ENCODE measurements at places on chromosomes 2 and 18. TPM values are rescaled to one million over a fixed set of nuclear protein-coding genes. Genes with fewer than 3 reads are reported as not detected.

DNA sequence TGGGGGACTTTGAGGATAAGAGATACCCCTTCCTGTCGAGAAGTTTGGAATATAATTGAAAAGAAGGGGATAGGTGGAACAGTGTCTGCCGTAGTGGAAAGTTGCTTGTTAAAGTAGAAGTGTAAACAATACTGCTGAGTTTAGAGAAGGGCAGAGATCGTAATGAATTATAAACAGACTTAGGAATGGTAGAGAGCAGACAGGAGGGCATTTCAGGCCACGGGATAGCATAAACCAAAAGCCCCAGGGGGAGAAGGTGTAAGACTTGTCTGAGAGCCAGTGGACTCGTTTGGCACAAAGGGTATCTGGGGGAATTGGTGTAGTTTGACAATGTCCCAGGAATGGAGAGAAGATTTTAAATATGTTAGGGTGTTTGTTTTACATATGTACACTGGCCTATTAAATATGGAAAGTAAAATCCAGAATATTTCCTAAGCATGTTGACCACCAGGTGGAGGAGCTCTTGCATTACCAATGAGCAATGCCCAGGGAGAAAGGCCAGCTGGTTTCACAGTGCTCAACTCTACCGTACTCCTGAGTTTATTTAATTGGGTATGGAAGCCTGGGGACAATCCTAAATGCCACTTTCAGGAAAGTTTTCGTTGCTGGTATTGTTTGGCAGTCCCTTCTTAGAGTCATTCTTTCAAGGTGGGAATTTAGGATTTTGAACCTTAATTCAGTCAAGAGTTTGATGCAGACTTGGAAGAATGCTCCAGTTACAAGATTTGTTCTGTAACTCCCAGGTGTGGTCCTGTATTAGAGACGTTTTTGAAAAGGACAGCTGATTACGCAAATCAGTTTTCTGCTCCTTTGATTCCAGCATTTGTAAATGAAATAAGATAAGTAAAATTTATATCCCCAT lies 7.5 kb downstream of the COPS8 start:
- H3K27ac ChIP-seq, result no peak overlapping the region
- H3K4me1 ChIP-seq, result no peaks in the 10 kb centered on the region
- H3K4me3 ChIP-seq, result no peak overlapping the region
- H3K36me3 ChIP-seq, result no peaks in the 10 kb centered on the region
- no peak for DNase-seq

DNA sequence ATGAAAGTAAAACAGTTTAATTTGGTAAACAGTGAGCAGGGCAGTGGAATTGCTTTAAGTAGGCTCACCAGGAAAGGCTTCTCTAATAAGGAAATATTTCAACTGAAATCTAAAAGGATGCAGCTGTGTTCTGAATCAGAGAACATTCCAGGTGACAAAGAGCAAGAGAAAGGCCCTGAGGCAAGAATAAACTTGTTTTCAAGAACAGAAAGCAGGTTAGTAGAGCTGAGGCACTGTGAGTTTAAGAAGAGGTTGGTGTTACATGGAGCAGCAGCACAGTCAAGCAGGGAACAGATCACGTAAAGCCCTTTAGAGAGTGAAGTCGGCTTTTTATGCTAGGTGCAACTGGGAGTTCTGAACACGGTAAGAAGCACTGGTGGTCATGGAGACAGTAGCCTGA lies 57.0 kb upstream of the SCN1A start:
- H3K27me3 ChIP-seq, result no peaks in the 10 kb centered on the region
- no peaks in the 10 kb centered on the region for H3K36me3 ChIP-seq
- no peaks in the 10 kb centered on the region for H3K4me1 ChIP-seq
- H3K27ac ChIP-seq, result no peak overlapping the region

- H3K27me3 ChIP-seq, result no peaks in the 10 kb centered on the region
- DNase-seq, result no peak
- no peaks in the 10 kb centered on the region for H3K36me3 ChIP-seq
- no peak overlapping the region for H3K27ac ChIP-seq
Observed at GRCh38 chr2:127620866-127621265, 25.1 kb upstream of the GPR17 start.

- no peak overlapping the region for H3K4me3 ChIP-seq
- H3K27me3 ChIP-seq, result no peaks in the 10 kb centered on the region
- DNase-seq, result no peak
- H3K4me1 ChIP-seq, result no peaks in the 10 kb centered on the region
- H3K27ac ChIP-seq, result no peak overlapping the region
- no peaks in the 10 kb centered on the region for H3K36me3 ChIP-seq
Observed at GRCh38 chr2:136376211-136376610, 258.3 kb upstream of the CXCR4 start.

GRCh38 chr18:74613381-74613780 lies 15.7 kb downstream of the ZNF407 start:
- H3K27ac ChIP-seq, result no peak overlapping the region
- no peaks in the 10 kb centered on the region for H3K4me1 ChIP-seq
- H3K27me3 ChIP-seq, result no peaks in the 10 kb centered on the region
- H3K4me3 ChIP-seq, result no peak overlapping the region

DNA sequence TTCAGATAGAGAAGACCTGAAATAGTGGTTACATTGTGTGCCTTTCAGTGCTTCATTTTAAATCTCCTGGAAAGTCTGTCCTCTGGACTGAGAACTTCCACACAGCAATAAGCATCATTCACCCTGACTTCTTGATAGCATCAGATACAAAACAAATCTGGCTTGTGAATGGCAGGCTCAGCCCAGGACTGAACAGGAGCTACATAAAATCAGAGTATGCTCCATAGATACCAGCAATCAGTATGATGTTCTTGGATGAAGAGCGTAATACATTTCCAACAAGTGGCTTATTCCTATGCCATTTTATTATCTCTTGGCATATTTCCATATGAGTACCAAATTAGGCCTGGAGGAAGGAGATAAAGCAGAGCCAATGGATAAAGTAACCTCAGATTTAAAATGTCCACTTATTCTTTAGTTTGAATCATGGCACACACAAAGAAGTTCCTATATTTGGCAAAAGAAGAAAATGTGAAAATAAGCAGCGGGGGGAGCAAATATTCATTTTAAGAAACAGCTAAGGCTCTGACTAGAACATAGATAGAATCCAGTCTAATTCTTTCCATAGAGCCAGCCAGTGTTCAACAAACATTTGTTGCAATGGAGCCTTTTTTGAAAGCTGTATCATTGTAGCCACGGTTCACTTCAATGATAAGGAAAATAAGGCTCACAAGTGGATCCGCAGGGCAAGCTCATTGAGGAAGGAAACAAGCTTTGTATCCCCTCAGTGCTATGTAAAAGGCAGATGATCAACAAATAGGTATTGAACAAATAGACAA lies 230.8 kb upstream of the CHAC2 start:
- H3K27me3 ChIP-seq, result no peaks in the 10 kb centered on the region
- no peak overlapping the region for H3K4me3 ChIP-seq
- no peak for DNase-seq
- no peak overlapping the region for H3K27ac ChIP-seq
- no peaks in the 10 kb centered on the region for H3K36me3 ChIP-seq

- no peaks in the 10 kb centered on the region for H3K36me3 ChIP-seq
- DNase-seq, result no peak
- H3K27me3 ChIP-seq, result no peaks in the 10 kb centered on the region
- H3K27ac ChIP-seq, result no peak overlapping the region
Observed at GRCh38 chr2:99728166-99728565, 238.3 kb upstream of the REV1 start.

DNA sequence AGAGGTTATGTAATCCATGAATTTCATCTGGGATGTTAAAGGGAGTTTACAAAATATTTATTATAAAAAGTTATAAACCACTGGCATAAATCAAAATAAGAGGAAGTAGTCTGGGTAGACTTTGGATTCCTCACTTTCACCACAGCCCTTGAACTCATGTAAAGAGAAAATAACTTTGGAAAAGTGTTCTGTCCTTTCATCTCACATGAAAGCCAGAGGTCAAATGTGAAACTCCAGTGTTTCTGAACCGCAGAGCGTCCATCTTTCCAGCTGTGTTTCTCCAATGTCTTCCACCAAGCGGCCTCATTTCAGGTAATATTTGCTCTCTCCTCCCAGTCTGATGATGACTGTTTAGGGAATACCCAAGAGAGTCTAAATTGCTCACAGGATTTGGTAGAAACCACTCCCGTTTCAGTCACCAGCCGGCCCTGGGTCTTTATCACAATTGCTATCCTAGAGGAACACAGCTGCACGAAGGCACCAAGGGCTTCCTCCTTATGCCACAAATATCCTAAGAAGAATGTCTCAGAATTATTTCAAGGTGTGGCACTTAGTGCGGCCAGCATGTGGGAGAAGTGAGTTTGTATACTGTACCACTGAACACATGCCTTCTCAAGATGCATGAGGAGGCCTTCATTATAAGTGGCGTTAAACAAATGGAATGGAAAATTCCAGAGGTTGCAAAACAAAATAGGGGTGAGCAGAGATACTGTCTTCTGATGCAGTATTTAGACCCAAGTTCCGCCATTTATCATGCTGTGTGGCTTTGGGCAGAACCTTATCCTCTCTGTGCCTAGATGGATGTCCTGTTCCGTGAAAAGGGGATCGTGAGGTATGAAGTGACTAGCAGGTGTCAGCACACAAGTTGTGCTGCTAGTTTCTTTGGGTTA lies 63.8 kb downstream of the ACTR2 start:
- no peak overlapping the region for H3K27ac ChIP-seq
- H3K4me1 ChIP-seq, result no peaks in the 10 kb centered on the region
- no peak overlapping the region for H3K4me3 ChIP-seq
- no peak for DNase-seq
- H3K36me3 ChIP-seq, result no peaks in the 10 kb centered on the region
- H3K27me3 ChIP-seq, result no peaks in the 10 kb centered on the region

DNA sequence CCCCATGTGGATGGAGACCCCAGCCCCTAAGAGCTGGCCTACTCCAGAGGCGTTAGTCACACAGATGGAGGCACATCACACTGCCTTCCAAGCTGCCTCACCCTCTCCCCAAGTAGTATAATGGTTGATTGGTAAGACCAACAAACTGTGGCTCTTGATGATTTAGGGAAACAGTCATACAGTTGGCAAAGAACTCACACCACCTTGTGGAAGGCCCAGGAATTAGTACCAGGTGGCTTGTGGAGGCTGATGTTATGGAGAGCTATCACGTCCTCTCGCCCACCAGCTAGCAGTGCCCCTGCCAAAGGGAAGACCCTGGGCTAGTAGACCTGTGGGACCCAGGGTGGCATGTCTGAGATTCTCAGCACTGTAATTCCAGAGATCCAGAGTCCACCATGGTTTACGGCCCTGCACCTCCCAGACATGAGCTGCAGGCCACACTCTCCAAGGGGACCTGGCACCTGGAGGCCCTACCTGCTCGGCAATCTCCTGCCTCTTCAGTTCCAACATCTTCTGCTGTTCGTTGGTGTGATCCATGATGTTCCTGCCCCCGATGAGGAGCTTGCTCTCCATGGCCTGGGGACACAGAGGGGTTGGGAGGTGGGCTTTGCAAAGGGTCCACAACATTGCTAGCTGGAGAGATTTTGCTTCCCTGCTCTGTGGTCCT lies 26.3 kb downstream of the KIF3C start:
- H3K27me3 ChIP-seq, result no peaks in the 10 kb centered on the region
- H3K4me1 ChIP-seq, result no peaks in the 10 kb centered on the region
- H3K27ac ChIP-seq, result no peak overlapping the region
- no peaks in the 10 kb centered on the region for H3K36me3 ChIP-seq

- DNase-seq, result no peak
- H3K4me1 ChIP-seq, result no peaks in the 10 kb centered on the region
- H3K27me3 ChIP-seq, result no peaks in the 10 kb centered on the region
- no peak overlapping the region for H3K4me3 ChIP-seq
Observed at GRCh38 chr2:46086578-46087070, 210.6 kb upstream of the EPAS1 start.

DNA sequence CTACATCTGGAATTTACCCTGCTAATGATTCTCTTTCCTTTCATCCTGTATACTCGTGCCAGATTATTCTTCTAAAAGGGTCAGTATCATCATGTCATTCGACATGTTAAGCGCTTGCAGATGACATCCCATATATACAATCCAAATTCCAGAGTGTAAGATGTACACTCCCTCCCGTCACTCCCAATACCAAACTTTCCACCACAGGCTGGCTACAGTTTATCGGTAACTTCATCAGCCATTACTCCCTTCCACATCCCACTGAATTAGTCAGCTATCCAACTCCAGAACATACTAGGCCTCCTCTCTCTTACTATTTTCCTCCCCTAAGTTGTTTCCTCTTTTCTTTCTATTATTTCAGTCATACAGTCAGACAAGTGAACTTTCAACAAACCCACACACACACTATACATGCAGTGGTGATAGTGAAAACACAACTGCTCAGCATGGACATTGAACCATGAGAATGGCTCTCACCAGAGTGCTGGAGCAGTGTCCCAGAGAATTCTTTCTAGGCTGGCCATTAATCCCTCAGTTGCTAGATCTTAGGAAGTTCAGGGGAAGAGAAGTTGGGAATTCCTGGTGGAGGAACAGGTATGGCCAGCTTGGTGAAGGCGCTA lies 10.6 kb upstream of the NMI start:
- H3K4me1 ChIP-seq, result no peaks in the 10 kb centered on the region
- no peaks in the 10 kb centered on the region for H3K36me3 ChIP-seq
- peaks cover 2% of the 10 kb centered on the region for H3K27me3 ChIP-seq
- DNase-seq, result no peak
- H3K4me3 ChIP-seq, result no peak overlapping the region
- no peak overlapping the region for H3K27ac ChIP-seq

- H3K27me3 ChIP-seq, result no peaks in the 10 kb centered on the region
- H3K36me3 ChIP-seq, result no peaks in the 10 kb centered on the region
- no peaks in the 10 kb centered on the region for H3K4me1 ChIP-seq
Observed at GRCh38 chr2:132414081-132414480, 2.5 kb upstream of the GPR39 start.

DNA sequence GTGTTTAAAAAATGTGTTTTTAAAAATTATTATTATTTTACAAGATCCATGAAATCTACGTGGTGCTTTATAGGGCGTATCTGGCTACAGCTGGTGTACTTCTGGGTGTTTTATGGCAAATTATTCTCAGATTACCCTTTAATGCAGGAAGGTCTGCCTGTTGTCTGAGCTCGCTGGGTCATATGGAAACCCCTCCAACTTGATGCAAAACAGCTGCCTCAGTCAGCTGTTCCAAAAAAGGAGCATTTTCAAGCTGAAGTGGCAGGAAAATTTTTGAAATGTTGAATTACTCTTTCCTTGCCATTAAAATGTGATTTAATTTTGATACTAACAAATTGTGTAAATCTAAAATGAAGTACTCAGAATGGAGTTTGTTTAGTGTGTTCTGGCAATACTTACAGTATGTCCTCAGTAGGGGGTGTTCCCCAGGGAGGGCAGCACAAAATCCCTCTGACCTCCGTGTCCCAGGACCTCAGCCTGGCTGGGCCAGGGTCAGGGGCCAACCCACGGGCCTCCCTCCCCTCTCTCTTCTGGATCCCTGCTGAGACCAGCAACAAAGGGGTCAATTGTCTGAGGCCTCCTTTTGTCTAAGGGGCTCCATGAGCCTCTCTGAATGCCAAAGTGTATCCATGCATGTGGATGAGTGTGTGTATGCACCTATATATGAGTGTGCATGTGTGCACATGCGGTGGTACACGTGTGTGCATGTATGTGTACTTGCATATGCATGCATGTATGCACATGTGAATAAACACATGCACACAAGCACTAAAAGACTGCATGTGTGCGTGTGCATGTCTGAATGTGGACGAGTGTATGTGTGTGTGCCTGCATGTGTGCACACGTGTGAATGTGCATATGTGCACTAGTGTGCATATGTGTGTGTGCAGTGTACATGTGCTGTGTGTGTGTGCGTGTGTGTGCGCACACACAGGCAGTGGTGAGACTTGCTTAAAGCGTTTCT lies 105.4 kb downstream of the ACOXL start:
- no peaks in the 10 kb centered on the region for H3K4me1 ChIP-seq
- H3K27me3 ChIP-seq, result no peaks in the 10 kb centered on the region
- H3K4me3 ChIP-seq, result no peak overlapping the region
- H3K27ac ChIP-seq, result no peak overlapping the region
- DNase-seq, result no peak

Gene SLC4A5
- 7.3 TPM for total RNA-seq

Gene CTNNA2
- total RNA-seq, result not detected

Gene ACMSD
- total RNA-seq, result not detected

Gene PKP4
- total RNA-seq, result 53.3 TPM

Gene PLEK
- 14.6 TPM for total RNA-seq
